Substantia nigra (tissue), 51 donors: ENCODE measurements at places on chromosomes 7 and 10.

DNA sequence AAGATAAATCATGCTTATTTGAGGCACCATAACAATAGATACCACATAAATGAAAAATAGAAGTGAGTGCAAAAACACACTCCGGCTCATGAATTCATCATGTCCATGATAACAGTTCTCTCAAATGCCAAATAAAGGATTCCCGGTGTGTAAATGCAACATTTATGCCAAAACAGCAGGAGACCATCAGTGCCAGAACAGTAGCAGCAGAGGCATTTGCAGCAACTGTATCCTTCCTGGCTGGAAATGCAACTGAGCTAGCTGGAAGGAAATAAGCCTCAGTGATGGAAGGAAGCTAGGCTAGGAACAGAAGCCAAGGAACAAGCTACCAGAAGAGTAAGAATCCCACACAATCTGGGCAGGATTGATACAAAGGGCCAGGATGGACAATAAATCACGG is 79.9 kb upstream of the THSD7A start:
- DNase-seq: no peak

DNA sequence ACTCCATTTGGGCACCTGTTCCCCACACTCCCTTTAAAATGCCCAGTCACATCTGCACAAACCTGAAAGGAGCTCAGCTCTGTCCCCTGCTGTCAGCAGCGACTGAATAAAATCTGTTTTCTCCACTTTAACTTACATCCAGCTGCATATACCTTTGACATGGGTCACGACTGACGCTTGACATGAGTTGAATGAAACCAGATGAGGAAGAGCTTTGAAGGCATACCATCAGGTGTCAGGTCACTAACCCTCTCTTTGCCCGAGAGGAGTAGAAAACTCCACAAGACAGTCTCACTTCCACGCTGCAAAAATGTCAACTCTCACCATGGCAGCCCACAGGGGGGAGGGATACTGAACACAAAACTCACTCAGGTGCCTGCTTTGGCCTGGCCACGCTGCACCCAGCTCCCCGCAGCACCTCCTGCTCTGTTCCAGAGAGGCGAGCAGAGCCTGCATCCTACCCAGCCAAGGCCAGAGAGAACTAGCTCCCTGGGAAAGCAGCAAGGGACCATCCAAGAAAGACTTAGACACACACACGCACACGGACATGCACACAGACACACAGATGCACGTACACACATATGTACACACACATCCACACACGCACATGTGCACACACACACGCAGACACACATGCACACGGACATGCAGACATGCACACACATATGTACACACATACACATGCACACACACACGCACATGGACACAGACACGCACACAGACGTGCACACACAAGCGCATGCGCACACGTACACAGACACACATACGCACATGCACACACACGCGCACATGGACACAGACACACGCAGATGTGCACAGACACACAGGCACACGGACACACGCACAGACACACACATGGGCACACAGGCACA is 191.0 kb downstream of the MAD1L1 start:
- DNase-seq: no peak

DNA sequence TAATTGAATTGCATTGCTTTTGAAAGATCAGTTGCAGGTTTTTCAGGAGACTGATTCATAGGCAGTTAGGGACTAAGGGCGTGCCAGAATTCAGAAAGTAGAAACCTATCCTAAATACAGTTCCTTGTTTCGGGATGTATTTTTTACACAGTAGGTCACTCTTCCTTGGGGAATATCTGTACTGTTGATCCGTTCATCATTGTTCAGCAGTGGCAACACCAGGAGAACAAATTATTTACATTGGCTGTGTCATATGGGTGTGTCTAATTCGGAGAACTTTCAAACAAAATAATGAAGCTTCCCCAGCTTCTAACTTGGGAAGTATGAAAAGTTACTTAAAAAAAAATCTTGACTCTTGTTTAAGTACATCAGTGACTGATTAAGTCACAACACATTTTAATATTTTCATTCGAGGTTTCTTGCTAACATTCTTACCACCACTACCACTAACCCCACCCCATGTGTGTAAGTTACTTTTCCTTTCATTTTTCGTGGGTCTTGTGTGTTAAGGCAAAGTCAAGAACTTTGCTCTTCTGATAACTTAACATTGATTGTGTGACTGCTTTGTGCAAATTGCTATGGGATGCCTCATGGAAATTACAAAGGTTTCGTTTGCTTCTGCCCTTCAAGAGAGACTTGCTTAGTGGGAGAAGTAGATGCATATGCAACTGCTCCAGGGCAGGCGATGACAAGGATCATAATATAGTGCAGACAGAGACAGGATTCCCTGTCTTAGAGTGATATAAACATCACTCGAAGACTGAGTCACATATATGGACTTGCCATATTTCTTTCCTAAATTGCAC is 43.8 kb upstream of the RPA3 start:
- no peak for DNase-seq

- DNase-seq: no peak
Observed at GRCh38 chr10:123492016-123492415, 174.1 kb upstream of the GPR26 start.

DNA sequence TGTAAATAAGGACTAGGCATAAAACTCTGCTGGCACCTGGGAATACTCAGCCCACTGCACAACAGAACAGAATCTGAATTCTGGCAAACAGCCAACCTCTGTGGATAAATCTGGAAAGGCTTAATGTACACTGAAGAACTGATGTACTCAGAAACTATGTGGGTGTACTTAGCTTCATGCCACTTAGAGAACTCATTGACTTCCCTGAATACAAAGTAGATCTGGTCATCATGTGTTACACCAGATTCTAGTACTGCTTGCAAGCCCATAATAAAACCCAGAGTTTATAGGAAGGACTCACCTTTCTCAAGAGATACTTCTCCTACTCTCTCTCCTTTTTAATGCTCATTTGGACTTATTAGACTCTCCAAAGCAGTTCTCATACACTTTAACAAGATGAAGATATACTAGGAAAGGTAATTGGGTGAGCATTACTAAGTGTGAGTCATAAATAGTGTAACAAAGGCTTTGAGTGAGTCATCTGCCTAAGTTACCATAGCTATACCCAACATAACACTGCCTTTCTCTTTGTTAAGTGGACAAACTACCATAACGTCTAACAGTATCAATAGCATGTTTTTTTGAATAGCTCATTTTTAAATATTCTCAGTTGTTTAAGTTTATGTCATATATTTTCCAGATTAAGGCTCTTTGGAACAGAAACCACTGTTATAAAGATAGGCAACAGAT is 309.1 kb downstream of the MDFIC start:
- DNase-seq: no peak
